Non-pigmented ciliary epithelial cell (primary cell): ENCODE measurements at places on chromosomes 5 and 9.

GRCh38 chr5:14665949-14666348 lies 1.4 kb downstream of the OTULIN start:
- no peak for DNase-seq

- DNase-seq = peak; percentile 75
Measured at GRCh38 chr5:33049842-33050241, 338.7 kb downstream of the NPR3 start.

GRCh38 chr9:87795178-87795577 lies 69.3 kb downstream of the CTSL start:
- no peak for DNase-seq

GRCh38 chr5:169814522-169814921 lies 165.8 kb downstream of the INSYN2B start:
- no peak for DNase-seq

GRCh38 chr9:123725389-123725788 lies 204.5 kb downstream of the DENND1A start:
- DNase-seq = no peak

DNA sequence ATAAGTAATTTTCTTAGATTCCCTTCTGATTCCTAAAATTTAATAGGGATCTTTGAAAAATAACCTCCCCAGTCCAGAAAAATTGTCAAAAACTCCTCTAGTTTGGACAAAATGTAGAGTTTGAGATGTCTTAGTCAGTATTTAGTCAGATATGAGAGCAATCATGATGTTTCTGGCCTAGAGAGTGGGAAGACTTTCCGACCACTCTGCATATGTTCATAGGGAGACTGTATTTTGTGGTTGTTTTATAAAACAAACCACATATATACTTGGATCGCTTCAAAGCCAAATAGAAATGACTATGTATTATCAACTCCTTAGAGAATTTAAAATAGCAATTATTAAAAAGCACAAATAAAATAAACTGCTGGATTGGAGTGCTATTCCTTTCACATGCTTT lies 15.8 kb downstream of the ZFAND5 start:
- DNase-seq = no peak

DNA sequence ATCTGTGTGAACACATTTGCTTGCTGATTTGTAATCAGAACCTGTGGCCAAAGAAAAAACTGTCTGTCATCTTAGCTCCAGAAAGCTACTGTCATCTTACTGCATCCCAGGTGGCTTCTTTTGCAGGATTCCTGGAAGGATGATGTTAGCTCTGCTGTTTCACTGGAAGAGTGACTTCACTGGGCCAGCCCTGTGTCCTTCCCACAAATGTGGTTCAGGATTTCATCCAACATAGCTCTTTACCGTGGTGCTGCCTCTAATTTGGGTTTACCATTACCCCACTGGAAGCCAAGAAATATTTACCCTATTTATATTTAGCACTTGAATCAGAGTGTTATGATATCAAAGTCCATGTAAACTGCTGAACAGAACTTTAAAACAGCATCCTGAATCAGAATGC lies 501.0 kb downstream of the GADD45G start:
- no peak for DNase-seq
